Fibroblast of lung (primary cell): ENCODE measurements at places on chromosomes 16 and 17. TPM values are rescaled to one million over a fixed set of nuclear protein-coding genes. Genes with fewer than 3 reads are reported as not detected.

DNA sequence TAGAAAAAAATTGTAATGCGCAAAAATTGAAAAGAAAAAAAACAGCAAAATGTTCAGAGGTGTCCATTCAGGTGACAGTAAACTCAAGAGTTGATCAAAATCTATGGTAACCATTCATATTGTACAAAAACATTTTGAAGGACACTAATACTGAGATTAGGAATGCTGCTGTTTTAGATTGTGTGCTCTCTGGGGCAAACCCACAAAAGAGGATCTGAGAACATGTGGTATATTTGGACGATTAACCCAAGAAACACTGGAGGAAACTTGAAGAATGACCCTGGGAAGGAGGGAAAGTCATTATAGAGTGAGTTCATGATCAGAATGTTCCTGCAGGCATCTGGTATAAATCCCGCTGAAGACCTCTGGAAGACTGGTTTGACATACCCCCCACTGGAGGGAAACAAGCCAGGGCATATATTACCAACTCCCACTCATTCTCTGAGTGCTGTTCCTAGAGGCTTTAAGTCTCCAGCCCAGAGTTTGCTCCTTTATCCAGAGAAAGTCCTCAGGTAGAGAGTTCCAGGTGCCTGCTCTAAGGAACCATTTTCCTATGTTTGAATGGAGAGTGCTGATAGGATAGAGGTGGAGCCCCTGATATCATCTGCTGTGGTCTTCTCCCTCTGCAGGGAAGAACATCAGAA lies 1.2 kb downstream of the KRTAP4-2 start:
- no peak for DNase-seq

GRCh38 chr16:3744018-3744417 lies 26.7 kb upstream of the TRAP1 start:
- no peak for DNase-seq

GRCh38 chr17:81400154-81400977 lies 5.1 kb downstream of the BAHCC1 start:
- DNase-seq: peak; percentile 72

- DNase-seq: no peak
These were observed 1.9 kb downstream of the HS3ST2 start for GRCh38 chr16:22815863-22816262.

DNA sequence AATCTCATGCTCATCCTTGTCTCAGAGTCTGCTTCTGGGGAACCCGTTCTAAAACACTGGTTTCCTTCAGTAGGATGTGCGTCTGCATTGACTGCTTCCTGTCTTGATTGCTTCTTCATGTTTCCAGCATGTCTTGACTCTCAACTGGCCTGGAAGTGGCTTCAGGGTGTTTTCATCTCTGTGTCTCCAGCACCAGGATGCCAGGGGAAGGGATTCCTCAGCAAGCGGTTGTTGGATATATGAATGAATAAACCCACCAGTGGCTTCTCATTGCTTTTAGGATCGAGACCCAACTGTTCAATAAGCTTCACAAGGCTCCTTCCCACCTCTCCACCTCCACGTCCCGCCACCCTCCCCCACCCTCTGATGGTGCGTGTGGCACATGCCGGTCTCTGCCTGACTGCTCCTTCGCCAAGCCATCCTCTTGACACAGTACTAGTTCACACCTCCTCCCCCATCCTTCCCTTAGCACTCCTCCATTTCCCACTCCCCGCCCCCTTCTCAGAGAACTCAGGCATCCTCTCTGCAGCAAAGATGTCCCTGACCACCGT lies 14.1 kb upstream of the TNS4 start:
- DNase-seq: no peak

GRCh38 chr17:51948128-51948527 lies 210.4 kb downstream of the CA10 start:
- no peak for DNase-seq

DNA sequence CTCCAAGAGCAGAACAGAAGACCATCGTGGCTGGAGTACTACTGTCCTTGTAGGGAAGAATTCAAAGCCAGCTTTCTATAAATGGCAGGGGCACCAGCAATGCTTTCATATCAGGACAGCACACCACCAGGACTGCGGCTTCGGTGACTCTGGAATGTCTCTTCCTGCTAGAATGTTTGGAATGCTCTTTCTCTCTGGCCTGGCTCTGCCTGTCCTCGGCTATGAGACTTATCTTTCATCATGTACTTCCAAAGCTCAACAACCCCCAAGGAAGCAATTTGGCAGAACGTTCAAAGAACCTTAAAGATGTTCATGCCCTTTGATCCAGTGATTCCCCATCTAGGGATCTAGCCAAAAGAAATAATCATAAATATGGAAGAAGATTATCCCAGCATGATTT lies 52.7 kb upstream of the NOG start:
- no peak for DNase-seq

DNA sequence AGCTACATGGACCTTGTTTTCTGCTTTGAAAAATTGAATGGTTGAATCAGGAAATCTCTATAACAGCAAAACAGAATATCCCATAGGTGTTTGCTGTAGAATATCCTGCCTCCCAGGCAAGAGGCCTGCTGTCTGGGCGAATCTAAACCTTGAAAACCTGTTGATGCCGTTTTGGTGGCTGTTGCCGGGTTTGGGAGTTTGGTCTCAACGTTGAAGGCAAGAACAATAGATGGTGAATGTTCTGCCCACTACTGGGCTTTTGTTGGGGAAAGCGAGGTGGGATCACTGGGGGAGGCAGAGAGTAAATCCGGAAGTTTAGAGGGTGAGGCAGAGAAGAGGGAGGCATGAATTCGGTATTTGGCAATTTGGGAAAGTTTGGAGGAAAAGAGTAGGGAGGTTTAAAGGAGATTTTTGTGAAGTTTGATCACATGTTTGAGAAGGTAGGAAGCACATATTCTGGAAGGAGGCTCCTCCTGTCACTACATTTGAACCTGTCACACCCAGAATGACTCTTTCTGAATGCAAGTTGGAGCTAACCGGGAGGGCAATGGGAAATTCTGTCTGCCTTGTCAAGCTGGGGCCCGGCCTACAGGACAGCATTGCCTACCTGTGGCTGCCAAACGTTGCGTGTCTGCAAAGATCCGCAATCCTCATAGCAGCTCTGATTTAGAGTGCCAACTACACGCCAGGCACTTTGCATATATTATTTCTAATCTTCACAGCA lies 46.5 kb downstream of the GPRC5B start:
- DNase-seq: no peak

DNA sequence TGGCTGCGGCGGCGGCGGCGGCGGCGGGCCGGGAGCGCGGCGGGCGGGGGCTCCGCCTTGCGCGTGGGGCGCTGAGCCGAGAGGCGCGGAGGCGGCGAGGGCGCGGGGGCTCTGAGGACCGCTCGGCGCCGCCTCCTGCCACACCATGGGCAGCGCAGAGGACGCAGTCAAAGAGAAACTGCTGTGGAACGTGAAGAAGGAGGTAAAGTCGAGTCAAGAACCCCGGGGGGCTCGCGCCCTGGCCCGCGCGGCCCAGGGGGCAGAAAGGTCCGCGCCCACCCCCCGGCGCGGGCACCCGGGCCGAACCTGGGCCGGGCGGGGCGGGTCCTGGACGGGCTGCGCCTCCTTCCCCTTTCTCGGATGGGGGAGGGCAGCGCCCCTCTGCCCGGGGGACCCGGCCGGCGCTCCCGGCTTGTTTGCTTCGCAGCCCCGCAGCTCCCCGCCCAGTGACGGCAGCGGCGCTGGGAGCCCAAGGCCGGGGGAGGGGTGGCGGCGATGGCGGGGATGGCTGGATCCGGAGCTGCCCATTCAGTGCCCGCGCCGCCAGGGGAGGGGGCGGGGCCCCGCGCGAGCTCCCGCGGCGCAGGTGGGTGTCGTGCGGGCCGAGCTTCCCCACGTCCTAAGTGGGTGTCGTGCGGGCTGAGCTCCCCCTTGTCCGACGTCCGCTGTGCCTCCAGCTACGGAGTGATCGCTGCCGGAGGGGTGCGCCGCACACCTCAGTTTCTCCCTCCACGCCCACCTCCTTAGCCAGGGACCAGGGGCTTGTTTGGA lies 428 bp downstream of the SGSM2 start:
- peak; percentile 38 for DNase-seq

DNA sequence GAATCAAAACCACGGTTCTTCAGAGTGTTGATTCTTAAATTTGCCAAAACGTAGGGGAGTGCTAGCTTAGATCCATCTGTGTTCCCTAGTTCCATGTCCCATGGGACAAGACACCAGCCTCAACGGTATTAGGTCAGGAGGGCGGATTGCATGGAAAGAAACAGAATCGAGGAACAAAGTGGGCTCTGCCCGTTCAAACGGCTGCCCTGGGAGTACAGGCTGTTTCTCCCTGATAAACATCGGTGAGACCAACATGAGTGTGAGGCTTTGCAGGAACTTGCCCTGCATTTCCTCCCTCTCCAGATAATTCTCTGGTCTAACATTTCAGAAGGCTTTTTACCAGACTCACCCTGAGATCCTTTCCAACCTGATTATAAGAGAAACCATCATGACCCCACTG lies 82.2 kb downstream of the MRM3 start:
- DNase-seq: no peak

GRCh38 chr16:77459534-77460254 lies 24.9 kb upstream of the ADAMTS18 start:
- DNase-seq: no peak

DNA sequence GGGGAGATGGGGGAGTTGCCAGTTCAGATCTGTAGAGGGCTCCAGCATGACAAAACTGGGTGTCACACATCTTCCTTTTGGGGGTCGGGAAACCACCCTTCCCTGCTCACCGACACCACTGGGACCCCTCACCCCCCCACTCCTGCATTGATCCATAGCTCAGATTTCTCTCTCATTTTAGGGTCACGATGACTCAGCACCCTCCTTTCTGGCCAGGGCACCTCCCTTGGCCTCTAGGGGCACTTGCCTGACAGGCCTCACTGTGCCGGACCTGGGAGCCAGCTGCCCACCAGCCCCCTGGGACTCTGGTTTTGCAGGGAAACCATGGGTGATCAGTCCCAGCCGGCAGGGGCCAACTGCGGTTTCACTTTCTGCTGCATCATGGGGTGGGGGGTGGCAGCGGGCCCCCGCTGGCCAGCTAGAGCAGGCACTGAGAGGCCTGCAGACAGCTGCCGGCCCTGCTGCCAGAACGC lies 239.4 kb downstream of the MRTFB start:
- DNase-seq: peak; percentile 86

DNA sequence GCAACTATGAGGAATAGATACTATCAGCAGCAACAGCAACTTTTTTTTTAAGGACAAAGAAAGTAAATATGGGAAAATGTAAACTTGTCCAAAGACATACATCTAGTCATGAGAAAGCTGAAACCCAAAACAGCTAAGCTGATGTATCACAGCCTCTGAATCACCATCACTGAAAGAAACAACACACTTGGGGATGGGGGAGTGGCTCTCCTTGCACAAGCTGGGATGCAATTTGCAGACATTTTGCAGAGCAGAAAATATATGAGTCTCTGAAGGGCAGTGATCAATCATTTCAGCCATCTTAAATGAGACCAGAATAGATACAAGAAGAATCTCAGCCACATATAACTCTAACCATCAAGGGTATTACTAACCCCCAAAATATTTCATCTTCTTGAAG lies 79.1 kb downstream of the GRIN2A start:
- DNase-seq: peak; percentile 75

GRCh38 chr17:27520491-27521185 lies 64.4 kb downstream of the KSR1 start:
- no peak for DNase-seq

- DNase-seq: no peak
These were observed 48.3 kb downstream of the ATP2C2 start for GRCh38 chr16:84416407-84417321.

DNA sequence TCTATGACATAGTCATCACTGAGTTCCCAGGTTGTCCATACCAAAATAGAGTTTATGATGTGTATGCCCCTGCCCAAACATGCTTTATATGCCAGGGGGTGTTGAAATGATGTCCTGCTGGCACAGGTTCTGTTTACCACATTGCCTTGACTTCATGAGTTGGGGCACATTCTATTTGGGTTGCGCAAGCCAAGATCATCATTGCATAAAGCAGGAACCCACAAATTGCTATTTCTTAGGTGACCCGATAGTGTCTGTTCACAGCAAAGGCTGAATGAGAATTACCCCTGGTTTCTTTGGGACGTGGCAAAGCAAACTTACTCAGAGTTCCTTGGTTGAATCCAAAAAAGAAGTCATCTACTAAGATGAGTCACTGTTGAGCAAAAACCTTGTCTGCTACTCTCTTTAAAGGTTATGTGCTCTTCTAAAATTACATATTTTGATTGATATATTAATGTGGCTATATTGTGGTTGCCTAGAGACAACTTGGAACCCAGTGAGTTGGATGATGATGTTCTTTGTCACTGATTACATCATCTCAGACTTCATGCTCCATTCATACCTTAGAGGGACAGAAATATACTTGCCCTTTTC lies 912.6 kb upstream of the SOX9 start:
- DNase-seq: peak; percentile 79

CCL5 gene
- total RNA-seq: not detected in 2 replicates

CRHR1 gene
- not detected in 2 replicates for total RNA-seq

CCDC40 gene
- total RNA-seq: 1.5 and 2.1 TPM in 2 replicates

BEAN1 gene
- not detected in 2 replicates for total RNA-seq

RPH3AL gene
- total RNA-seq: 2.1 and 3.0 TPM in 2 replicates

PTGES3L gene
- 0.17 TPM in 1 of 2 replicates, not detected in the other for total RNA-seq

CD300LG gene
- not detected in 2 replicates for total RNA-seq

ZPBP2 gene
- total RNA-seq: not detected in 2 replicates

BRIP1 gene
- total RNA-seq: 2.6 and 4.0 TPM in 2 replicates

SAMD14 gene
- total RNA-seq: 2.1 and 2.3 TPM in 2 replicates

ZNF778 gene
- 7.4 and 9.4 TPM in 2 replicates for total RNA-seq

RGS11 gene
- total RNA-seq: 3.1 and 6.3 TPM in 2 replicates

PDIA2 gene
- 0.33 TPM in 1 of 2 replicates, not detected in the other for total RNA-seq

FN3K gene
- 5.6 and 8.9 TPM in 2 replicates for total RNA-seq

PRSS8 gene
- not detected in 2 replicates for total RNA-seq

SUPT4H1 gene
- 41.9 and 48.5 TPM in 2 replicates for total RNA-seq

GRAP gene
- under 0.01 TPM in 1 of 2 replicates, not detected in the other for total RNA-seq
